Omental fat pad (tissue), 4 donors: ENCODE measurements at places on chromosomes 7 and 10. TPM values are rescaled to one million over a fixed set of nuclear protein-coding genes. Genes with fewer than 3 reads are reported as not detected.
A peak's percentile ranks its signal among the peaks of the same experiment; 100 is the strongest.

- no peak for DNase-seq
These were observed 153.6 kb downstream of the PHF14 start for GRCh38 chr7:11127114-11127785.

GRCh38 chr10:86601956-86602602, 52.3 kb upstream of the OPN4 start:
- no peak for DNase-seq

DNA sequence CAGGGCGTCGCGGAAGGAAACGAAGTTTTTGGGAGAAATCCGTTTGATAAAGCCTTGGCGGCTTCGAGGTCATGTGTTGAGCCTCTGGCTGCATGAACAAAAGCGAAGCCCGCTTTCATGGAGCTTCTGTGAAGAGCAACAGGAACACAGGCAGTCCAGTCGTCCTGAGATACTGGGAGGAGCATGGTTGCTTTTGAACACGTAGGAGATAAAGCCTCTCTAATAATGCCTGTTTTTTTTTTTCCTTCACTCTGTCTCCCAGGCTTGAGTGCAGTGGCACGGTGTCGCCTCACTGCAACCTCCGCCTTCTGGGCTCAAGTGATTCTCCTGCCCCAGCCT, 473 bp upstream of the ZNF32 start:
- no peak for DNase-seq

DNA sequence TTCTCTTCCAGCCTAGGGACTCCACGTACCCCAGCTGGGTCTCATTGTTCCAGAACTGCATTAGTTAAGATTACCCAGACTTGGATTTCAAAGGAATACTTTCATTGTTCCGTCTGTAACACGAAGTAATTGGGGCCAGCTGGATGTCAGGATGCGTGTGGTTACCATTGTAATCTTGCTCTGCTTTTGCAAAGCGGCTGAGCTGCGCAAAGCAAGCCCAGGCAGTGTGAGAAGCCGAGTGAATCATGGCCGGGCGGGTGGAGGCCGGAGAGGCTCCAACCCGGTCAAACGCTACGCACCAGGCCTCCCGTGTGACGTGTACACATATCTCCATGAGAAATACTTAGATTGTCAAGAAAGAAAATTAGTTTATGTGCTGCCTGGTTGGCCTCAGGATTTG, 21.0 kb downstream of the LRRC17 start:
- DNase-seq: no peak

DNA sequence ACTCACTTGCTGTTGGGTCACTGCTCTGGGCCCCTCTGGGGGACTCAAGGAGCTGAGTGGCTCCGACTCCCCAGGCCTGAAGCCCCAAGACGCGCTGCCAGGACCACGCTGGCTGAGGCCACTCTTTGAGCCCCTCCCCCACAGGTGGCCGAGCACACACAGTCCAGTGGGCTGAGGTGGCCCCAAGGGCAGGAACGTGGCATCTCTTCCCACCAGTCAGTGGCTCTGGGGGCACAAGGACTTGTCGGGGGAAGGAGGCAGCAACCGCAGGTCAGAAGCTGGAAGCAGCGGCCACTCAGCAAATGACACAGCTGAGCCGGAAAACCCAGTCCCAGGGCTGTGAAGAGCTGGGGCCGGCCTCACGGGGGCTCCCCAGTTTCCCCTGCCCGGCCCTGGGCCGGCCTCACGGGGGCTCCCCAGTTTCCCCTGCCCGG, 24.1 kb downstream of the GRIFIN start:
- no peak for DNase-seq

GRCh38 chr7:111362506-111363054, 199.7 kb downstream of the IMMP2L start:
- DNase-seq: no peak

DNA sequence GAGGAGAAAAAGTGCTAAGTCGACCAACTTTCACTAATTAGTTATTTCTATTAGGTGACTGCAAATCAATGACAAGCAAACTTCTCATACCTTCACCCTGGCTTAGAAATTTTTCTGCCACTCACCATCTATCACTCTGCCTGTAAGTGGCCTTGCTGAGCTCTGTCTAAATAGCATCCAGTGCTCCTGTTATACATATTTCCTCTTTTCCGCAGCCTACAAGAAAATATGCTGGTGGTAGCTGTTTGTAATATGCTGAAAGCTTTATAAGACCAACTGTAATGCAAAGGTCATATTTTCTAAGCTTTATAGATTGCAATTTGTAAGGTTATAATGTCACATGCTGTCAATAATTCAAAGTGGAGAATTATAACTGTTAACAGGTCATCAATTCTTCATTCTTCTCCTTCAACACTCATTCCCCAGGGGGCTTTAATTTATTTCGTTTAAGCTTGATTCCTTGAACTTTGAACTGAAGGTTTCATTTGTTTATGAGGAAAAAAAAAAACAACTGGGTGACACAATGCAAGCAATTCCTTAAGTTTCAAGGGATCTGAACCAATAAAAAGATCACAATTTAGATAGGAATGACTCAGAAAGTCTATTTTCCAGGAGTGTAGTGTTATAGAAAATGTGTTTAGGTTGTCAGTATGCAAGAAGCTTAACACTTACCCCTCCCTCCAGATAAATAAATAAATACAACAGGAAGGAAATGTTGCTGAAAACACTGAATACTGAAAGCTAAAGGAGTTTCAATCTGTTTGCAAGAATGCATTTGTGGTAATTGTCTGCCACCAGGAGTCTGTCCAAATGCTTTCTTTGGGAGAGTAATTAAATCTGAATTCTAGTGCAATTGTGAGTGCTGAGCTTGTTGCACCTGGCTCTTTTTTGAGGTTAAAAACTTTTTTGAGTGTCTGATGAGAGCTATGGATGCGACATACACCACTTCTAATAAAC, 183.7 kb downstream of the SORCS1 start:
- no peak for DNase-seq

DNA sequence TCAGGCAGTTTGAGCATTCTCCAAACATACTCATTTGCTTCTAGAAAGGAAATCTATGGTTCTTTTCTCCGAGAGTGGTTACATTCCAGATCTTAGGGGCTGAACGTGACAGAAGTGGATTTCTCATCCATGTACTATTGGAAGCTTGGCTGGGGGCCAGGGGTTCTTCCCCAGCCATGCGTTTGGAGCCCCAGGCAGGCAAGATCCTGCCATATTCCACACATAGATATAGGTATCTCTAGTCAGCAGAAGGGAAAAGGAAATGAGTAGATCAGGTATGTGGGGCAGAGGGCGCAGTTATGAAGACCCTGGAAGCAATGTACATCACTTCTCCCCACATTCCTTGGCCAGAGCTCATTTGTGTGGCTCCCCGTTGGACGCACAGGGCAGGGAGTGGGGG, 299.8 kb downstream of the CCDC3 start:
- DNase-seq: no peak

DNA sequence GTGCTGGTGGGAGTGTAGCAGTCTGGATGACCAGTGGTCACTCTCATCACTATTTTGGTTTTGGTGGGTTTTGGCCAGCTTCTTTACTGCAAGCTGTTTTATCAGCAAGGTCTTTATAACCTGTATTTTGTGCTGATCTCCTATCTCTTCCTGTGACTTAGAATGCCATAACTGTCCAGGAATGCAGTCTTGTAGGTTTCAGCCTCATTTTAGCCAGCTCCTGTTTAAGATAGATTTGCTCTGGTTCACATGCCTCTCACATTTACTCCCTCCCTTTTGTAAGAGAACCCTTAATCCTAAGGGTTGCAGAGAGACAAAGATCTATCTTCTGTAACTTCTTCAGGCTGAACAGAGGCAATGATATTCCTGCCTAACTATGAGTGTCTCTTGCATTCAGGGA, 51.2 kb upstream of the INHBA start:
- no peak for DNase-seq

DNA sequence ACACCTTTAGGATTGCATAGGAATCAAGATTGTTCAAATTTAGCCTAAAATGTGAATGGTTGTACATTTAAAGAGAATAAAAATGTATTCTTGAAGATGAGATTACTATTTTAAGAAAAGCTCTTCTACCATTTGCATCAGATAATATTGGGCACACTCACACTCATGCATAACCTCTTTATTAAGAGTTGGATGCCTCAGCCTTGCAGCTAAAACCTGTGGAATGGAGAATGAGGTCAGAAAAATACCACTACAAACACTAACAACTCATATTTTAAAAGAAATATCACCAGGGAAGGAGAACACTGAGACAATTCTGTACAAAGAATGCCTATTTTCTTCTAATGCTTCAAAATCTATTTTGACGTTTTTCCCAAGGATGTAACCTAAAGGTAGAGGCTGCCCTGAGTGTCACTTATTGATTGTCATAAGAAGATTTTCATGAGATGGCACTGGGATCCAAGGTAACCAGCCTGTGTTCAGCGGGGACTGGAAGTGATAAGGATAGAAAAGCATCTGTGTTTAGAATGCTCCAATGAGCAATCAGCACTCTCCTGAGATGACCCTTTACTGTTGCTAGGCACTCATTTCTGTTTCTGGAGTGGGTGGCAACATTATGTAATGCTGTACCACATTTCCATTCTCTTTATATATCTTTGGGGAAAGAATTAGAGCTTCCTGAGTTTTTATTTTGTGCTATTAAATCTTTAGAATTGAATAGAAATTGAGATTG, 26.6 kb downstream of the REEP3 start:
- no peak for DNase-seq

GRCh38 chr7:133829336-133829897, 297.7 kb upstream of the LRGUK start:
- DNase-seq: no peak

DNA sequence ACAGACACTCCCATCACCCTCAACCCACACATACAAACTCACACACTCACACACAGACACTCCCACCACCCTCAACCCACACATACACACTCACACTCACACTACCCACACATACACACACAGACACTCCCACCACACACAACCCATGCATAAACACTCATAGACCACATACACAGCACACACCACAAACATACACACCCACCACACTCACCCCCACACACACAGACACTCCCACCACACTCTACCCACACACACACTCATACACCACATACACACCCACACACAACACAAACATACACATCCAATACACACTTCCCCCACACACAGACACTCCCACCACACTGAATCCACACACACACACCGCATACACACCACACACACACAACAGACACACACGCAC, 521.2 kb downstream of the TCERG1L start:
- DNase-seq: no peak

- no peak for DNase-seq
These were observed 1.0 kb downstream of the ASAH2 start for GRCh38 chr10:50250096-50250854.

DNA sequence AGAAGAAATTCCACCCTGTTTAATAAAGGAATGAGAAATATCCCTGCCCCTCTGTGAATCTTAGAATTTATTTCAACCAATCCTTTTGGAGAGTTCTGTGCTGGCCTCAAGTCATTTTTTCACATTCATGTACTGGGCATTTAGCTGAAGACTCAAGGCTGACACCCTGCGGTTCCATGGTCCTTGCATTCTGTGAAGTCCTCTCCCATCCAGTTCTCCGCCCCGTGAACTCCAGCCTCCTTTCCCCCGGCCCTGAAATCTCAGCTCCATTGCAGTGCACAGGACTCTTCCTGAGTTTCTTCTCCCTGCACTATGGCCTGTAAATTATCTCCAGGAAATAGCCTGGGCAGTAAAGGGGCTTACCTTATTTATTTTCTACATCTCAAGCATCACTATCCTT, 183.0 kb upstream of the KCND2 start:
- DNase-seq: no peak

- DNase-seq: no peak
These were observed 16.2 kb downstream of the ZNF316 start for GRCh38 chr7:6653071-6654003.

GRCh38 chr7:155857141-155857540, 44.9 kb upstream of the SHH start:
- DNase-seq: peak; percentile 11

GRCh38 chr10:423178-423577, 266.3 kb downstream of the DIP2C start:
- no peak for DNase-seq

DNA sequence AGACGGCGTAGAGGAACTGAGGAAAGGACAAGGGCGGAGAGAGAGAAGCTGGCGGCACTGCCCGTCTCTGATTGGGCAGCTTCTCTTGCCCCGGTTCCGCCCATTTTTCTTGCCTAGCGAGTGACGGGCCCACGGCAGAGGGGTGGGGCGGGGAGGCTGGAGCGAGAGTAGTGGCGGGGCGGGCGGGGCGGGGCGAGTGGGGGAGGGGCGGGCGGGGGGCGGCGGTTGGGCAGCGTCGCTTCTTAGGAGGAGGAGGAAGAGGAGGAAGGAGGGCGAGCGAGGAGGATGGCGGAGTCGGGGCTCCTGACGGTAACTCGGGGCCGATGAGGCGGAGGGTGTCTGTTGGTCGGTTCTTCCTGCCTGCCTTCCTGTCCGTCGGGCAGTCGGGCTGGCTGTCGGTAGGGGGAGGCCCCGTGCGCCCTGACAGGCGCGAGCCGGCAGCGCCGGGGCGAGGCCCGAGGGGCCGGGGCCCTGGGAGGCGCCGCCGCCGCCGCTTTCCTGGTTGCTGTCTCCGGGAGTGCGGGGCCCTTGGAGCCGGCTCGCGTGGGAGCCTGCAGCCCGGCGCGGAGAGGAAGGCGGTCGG, at the start of gene SHOC2:
Gene SHOC2, plus strand, starts transcription at position 256 of the 583 bp plus-strand sequence. CDS start 44,755 bp downstream, outside the sequence.
- peak; percentile 86 for DNase-seq

GRCh38 chr10:81872206-81872862, 2.7 kb upstream of the NRG3 start:
- DNase-seq: no peak

DNA sequence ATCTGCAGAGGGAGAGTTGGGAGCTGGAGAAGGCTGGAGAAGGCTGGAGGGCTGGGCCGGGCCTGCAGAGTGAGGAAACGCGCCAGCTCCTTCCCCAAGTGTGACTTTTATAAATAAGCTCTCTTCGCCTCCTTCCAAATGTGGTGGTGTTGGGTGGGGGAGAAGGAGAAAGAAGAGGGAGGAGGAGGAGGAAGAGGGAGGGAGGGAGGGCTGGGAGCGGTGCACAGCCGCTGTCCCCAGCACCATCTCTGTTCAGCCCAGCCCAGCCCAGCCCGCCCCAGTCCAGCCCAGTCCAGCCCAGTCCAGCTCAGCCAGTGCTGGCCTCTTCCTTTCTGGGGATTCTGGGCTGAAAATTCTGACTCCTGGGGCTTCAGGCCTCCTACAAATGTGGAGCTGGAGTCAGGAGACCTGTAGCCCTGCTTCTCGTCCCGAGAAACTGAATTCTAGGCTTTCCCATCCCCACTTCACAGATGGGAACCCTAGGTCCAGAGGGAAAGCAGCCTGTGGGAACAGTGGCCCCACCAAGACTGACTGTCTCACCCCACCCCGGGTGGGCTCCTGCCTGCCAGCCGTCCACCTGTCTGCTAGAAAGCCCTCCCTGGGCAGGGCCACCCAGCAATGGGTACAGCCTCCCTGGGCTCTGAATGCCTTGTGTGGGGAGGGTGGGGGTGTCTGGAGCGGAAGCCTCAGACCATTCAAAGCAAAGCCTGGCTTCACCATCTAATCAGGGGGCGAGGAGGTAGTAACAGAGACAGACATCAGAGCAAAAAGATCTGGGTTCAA, 2.3 kb downstream of the STX1A start:
- DNase-seq: no peak

GRCh38 chr10:12656518-12657142, 307.3 kb downstream of the CAMK1D start:
- no peak for DNase-seq

GRCh38 chr10:5528989-5529701, 4.4 kb downstream of the CALML3 start:
- no peak for DNase-seq

MOGAT3 gene
- not detected for total RNA-seq

INSYN2A gene
- total RNA-seq: not detected

CCL24 gene
- total RNA-seq: not detected

PITRM1 gene
- total RNA-seq: 79.6 TPM

TFPI2 gene
- total RNA-seq: 16.2 TPM

FGFR2 gene
- 2.5 TPM for total RNA-seq

NPC1L1 gene
- total RNA-seq: 0.25 TPM

ZNF117 gene
- total RNA-seq: 19.8 TPM

SEC61G gene
- 350 TPM for total RNA-seq

HDAC9 gene
- 30.4 TPM for total RNA-seq

NACAD gene
- total RNA-seq: 3.2 TPM
